ENCODE measurements at places on chromosomes 13 and 19.

- no peak for DNase-seq
Measured at GRCh38 chr13:63631006-63631405, 2215.4 kb upstream of the PCDH20 start.

GRCh38 chr13:25237083-25237482 lies 50.2 kb downstream of the MTMR6 start:
- no peak for DNase-seq

DNA sequence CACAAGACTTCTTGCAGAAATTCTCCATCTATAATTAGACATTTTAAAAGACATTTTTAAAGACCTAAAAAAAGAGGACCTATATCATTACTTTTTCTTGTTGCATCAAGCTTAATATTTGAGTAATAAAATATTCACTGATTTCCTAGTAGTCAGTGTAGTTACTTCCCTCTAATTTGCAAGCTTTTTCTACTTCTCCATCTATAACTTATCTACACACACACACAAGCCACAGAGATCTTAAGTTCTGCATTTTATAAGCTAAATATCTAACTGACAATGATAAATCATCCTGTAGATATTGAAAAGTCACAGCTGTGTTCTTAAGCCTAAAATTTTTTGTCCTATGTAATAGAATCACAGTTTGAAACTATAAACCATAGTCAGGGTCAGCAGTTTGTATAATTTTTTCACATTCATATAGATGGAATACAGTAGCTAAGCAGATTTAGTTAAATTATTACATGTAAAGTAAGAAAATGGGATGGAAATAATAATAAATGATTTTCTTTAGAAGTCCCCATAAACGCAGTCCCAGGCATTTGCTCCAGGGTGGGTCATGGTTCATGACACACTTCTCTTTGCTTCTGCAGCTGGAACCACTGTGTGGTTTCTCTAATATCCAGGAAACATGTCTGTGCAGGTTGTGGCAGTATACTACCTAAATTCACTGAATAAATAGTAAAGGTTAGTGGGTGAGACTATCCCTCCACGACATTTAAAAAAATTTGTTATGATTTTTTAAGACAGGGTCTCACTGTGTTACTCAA lies 60.2 kb downstream of the ESD start:
- no peak for DNase-seq

- no peak for DNase-seq
Measured at GRCh38 chr13:36919171-36919832, 736 bp downstream of the SMAD9 start.

GRCh38 chr19:55360902-55361301 lies 2.2 kb downstream of the GARIN5B start:
- DNase-seq, result no peak

DNA sequence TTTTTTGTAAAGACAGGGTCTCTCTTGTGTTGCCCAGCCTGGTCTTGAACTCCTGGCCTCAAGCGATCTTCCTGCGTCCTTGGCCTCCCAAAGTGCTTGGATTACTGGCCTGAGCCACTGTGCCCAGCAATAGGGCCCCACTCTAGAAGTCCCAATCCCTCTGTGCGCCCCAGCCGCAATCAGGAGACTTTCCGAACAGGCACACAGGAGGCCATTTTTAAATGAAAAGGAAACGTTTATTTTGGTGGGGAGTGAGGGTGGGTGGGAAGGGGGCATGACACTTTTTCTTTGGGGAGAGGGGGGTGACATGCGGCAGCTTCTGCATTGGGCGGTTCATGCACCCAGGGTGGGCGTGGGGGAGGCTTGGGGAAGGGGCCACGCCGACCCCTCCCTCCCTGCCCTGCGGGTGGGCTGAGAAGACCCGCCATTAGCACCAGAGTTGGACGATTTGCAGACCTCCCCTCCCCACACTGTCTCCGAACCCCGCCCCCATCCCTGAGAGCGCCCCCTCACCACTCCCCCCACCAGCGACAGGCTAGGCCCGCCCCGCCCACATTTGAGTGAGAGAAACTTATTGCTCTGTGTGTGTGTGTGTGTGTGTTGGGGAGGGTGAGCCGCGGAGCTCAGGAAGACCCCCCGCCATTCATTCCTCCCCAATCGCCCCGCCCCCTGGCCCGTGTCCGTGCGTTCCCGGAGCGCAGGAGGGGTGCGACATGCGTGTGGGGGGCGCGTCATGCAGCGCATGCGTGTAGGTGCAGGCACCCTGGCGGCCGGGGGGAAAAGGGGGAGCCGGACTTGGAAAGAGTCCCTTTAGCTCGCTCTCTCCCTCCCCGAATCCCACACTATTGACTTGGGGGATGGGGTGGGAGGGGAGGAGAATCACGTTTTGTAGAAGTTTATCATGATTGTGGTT lies 17.2 kb downstream of the KCNC3 start:
- DNase-seq, result no peak
